Kidney glomerular epithelial cell (primary cell): ENCODE measurements at places on chromosomes 6 and 20.

- no peak for DNase-seq
Measured at GRCh38 chr6:147604373-147604772, 95.9 kb downstream of the SAMD5 start.

- no peak for DNase-seq
Measured at GRCh38 chr20:43190332-43190953, 737 bp upstream of the PTPRT start.

DNA sequence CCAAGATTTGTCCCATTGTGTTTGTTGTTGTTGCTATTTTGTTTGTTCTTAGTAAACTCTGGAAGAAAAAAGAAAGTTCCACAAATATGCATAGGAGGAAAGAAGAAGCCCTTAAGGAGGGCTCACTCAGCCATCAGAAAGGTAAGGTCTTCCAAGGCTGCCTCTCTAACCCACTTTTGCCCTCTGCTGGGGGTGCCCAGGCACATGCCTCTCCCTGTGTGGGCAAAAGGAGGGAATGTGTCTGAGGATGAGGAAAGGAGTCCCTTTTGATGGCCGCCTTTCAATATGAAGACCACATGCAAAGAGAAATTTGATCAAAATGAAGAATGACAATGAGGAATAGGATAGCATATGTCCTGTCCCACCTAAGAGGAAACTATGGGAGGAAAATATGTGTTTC lies 248.2 kb upstream of the POU3F2 start:
- no peak for DNase-seq

DNA sequence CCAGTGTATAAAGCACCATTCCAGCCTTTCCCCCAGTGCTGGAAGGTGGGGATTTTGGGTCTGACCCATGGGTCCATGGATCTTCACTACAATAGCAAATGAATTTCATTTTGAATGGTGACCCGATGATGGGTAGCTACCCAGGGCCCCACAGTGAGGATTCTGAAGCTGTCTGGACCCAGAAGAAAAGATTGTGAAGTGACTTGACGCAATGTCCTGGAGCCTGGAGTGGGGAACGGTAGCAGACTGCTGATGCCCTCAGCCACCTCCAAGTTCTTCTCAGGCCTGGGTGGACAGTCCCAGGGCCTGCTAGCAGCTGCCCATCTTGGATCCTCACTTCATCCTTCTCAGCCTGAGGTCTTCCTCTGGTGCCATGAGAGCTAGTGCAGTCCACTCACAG lies 23.4 kb upstream of the SLC32A1 start:
- DNase-seq, result no peak

DNA sequence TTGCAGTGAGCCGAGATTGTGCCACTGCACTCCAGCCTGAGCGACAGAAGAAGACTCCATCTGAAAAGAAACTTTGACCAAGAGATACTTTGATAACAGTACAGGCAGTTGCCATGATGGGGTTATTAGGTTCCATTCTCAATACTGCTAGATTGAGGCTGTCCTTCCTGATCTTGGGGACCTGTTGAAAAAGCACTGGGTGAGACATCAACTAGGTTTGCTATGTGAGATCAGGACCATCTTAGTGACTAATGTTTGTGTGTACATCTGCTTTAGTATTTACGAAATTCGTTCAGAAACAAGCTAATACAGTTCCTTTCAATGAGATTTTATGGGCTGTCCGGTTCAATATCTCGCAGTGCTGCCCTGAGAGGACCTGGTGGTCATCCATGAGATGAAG lies 2.6 kb downstream of the DSE start:
- DNase-seq, result no peak

DNA sequence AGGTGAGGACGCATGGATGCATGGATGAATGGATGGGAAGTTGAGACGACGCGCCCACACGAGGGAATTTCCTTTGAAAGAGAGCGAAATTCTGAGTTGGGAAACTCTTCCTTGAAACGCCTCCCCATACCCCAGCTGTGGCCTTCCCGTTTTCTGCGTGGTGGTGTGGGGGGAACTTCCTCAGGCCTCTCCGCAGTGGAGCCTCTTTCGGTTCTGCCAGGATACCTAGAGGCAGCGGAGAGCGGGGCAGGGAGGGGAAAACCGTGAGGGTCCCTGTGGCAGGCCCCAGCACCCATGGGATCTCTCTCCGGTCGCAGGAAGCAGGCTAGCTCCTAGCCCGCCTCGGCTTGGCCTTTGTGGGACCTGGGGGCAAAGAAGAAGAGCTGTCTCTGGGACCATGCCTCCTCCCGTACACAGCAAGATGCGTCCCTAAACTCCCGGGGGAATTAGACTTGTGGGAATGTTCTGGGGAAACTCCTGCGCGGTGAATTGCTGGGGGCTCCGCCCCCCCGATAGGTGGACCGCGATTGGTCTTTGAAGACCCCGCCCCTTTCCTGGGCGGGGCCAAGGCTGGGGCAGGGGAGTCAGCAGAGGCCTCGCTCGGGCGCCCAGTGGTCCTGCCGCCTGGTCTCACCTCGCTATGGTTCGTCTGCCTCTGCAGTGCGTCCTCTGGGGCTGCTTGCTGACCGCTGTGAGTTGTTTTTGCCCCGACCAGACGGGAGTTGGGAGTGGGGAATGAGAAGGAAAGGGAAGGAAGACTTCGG lies at the start of gene CD40:
Gene CD40, plus strand, starts transcription at position 611 of the 764 bp plus-strand sequence. Its CDS starts 30 bp downstream, at position 641.
- peak; percentile 83 for DNase-seq

DNA sequence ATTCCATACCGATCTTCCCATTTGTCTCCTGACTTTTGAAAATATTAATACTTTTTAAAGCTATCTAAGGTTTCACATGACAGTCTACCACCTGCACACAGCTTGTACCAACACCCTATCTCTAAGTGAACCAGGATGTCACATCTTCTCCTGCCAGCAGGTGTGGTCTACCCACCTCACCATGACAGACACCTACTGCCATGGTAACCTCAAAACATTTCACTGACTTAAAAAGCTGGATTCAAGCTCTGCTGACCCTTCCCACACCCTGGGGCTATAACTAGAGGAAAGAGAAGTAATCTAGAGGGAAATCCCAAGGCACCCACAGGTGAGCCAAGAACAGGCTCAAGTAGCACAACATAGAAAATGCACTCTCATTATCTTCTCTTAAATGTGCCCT lies 1.2 kb downstream of the SLC17A3 start:
- DNase-seq, result no peak

- peak; percentile 55 for DNase-seq
Measured at GRCh38 chr6:69918813-69919475, 52.6 kb downstream of the COL19A1 start.

GRCh38 chr20:23877524-23877923 lies 2.0 kb downstream of the CST5 start:
- no peak for DNase-seq

DNA sequence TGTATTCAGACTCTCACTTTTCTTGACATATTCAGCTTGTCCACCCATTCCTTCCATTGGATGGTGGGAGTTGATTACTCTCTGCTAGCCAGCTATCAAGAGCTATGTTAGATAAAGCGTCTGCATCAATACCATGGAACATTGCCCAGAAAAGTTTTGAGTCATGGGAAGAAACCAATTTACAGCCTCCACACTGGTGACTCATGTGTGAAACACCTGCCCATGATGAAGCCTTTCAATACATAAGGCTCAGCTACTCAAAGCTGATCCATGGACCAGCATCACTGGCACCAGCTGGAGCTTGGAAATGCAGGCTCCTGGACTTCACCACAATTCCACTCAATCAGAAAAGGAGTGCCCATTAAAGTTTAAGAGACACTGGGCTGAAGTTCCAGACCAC lies 16.1 kb downstream of the PLA2G7 start:
- DNase-seq, result peak; percentile 84

DNA sequence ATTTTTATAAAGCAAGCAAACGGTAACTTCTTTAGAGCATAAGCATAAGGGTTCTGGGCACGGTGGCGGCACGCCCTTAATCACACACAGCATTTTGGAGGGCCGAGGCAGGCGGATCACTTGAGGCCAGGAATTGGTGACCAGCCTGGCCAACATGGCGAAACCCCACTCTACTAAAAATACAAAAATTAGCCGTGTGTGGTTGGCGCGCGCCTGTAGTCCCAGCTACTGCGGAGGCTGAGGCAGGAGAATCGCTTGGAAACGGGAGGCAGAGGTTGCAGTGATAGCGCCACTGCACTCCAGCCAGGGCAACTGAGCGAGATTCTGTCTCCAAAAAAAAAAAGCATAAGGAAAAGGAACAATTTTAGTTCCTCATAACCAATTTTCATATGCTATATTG lies 2.6 kb downstream of the SENP6 start:
- no peak for DNase-seq

DNA sequence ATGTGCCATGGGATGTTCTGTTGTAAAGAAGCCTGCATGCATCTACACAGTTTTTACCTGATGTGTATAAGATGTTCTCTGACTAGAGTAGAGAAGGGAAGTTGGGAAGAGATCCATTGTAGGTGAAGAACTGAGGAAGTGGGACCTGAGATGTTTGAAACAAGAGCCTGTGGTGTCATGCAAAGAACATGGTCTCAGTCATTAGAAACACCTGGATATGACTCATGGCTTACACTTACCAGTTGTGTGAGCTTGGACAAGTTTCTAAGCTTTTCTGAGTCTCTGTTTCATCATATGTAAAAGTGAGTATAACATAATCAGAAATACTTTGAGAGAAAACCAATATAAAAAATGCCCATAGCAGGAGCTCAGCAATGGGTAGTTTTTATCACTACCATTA lies 51.9 kb upstream of the SEC63 start:
- DNase-seq, result no peak
